ENCODE measurements at places on chromosomes 11 and 22. TPM values are rescaled to one million over a fixed set of nuclear protein-coding genes. Genes with fewer than 3 reads are reported as not detected.

Gene THRSP
- not detected for total RNA-seq

Gene TRIOBP
- total RNA-seq = 34.0 TPM

Gene APOBEC3B
- 28.4 TPM for total RNA-seq

Gene BRSK2
- total RNA-seq = 6.2 TPM

Gene SOX6
- not detected for total RNA-seq

Gene MRPL16
- total RNA-seq = 67.8 TPM

Gene MMP1
- total RNA-seq = 0.78 TPM

Gene ACR
- total RNA-seq = 0.11 TPM

Gene SPDYC
- not detected for total RNA-seq

Gene KRTAP5-3
- not detected for total RNA-seq

Gene DCPS
- 17.9 TPM for total RNA-seq

Gene GRM5
- total RNA-seq = not detected

Measured in A549 treated with GW870086 at 1 μM for 4 hours (cell line).